ENCODE measurements at places on chromosomes 13 and 19.

DNA sequence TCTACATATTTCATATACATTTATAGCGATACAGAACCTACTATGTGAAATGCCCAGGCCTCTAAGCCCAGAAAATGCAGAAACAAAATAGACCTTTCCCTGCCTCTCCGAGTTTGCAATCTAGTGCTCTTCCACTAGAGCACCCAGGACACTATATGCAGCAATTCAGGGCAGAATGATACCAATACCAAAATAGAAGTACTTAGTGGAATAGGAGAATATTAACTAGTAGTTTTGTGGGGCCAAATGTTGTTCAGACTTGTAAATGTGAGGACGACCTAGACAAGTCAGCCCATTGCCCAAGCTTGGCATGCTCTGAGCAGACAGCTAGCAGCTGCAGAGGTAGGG is 35.8 kb upstream of the FLT1 start:
- no peak for DNase-seq

DNA sequence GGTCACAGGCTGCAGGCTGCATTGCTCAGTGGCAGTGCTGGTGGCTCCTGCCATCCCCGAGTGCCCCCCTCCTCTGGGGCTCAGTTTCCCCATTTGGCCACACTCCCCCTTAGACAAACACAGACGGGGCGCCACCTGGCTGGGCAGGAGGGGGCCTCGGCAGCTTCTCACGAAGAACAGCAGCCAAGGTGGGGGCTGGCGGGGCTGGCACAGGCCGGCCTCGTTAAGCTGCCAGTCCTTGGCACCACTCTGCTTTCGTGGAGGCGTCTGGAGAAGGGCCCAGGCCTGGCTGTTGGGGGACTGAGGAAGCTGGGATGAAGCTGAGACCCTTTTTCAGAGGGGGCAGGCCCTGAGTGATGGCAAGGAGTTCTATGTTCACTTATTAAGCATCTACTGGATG is 3.7 kb upstream of the ZNRF4 start:
- no peak for DNase-seq

DNA sequence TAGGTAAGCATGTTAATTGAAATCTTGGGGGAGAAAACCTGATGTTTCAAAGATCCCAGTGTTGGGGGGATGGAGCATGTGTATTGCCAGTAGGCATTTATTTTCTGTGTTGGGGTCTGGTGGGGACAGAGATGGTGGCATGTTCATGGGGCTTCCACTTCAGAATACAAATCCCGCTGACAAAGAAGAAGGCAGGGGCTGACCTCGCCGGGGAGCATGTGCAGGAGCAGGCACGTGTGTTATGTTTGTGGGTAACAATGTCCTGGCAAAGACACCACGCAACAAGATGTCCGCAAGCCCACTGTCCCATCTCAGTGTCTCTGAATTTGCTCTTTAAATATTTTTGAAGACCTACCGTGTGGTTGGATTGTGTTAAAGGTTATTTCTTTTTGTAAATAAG is 164.5 kb downstream of the TEX29 start:
- DNase-seq: no peak

DNA sequence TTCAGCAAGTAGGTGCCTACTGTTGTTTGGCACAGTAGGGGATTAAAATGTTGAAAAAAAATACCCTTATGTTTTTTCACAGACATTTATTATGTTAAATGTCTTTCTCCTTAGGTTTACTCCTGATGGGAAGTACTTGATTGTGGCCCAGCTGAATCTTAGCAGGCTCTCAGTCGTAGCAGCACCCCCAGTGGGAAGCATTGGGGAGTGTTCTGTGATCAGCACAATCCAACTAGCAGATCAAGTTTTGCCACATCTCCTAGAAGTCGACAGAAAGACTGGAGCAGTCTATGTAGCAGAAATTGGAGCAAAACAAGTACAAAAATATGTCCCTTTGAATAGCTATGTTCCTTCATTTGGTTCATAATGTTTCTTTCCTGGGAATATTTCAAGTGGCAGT is 9.3 kb downstream of the NHLRC3 start:
- DNase-seq: no peak

GRCh38 chr19:42255766-42256745 is 1.1 kb upstream of the ERF start:
- peak; percentile 46 for DNase-seq
